ENCODE measurements at places on chromosomes 3 and 15.

GRCh38 chr3:172613845-172614244, 90.6 kb upstream of the TNFSF10 start:
- no peak for DNase-seq

- no peak for DNase-seq
Observed at GRCh38 chr3:138124706-138125355, 7.4 kb downstream of the A4GNT start.

- no peak for DNase-seq
Observed at GRCh38 chr3:51698209-51698608, 8.7 kb upstream of the GRM2 start.

DNA sequence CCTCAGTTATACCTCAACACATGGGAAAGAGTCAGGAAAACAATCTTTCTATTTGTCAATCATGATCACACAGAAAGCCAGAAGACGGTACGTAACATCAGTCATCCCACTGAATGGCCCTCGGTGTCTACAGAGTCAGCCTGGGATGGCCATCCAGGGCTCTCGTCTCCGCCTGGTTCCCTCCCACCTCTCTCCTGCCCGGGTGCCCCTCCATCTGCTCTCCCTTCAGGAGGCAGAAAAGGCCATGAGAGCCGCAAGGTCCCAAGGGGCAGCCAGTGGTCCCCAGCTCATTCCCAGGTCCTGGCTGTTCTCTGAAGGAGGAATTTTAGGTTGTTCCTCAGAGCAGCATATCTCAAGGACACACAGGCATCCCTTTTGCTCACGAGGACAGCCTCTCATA, 4.4 kb upstream of the LRRC15 start:
- DNase-seq: no peak

DNA sequence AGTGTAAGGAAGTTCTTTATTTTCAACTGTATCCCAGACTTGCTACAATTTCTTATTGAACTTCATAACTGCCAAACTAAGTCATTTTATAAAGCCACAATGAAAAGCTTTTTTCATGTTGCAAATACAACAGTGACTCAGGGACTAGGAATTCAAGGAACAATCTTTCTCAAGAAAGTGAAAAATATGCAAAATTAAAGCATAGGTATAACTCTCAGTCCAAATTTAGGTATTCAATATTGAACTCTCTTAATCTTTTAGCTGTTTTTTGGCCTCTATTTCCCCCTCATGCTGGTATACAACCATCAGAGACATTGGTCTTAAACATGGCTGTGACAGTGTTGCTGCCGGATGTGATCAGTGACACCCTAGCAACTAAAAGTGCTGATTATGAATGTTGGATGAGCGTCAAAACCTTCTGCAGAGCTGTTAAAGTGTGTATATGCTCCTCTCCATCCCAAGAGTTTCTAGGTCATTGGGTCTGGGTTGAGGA, 476.9 kb downstream of the ZNF385D start:
- DNase-seq: no peak

DNA sequence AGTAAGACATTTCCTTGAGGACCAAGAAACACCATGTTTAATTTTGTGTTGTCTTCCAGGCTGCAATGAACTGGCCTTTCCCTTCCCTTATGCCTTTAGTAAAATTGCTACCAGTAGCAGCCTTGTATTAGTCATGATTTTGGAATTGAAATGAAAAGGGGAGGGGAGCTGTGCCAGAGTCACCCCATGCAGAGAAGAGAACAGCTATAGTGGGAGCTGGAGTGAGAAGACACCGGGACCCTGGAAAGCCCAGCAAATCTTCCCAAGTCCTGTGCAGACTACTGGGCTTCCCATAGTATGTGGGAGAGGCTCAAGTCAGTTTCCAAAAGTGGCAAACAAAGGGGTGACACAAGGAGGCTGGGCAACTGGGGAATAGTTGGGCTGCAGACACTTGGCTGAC, 178.5 kb downstream of the NR1D2 start:
- DNase-seq: no peak

GRCh38 chr3:48543271-48543866, 13.2 kb downstream of the PFKFB4 start:
- no peak for DNase-seq

GRCh38 chr3:62824965-62825592, 50.1 kb downstream of the CADPS start:
- DNase-seq: no peak

- DNase-seq: no peak
Observed at GRCh38 chr3:172530101-172530561, 6.9 kb upstream of the TNFSF10 start.

- DNase-seq: no peak
Observed at GRCh38 chr3:112092496-112093179, 6.4 kb downstream of the C3orf52 start.

DNA sequence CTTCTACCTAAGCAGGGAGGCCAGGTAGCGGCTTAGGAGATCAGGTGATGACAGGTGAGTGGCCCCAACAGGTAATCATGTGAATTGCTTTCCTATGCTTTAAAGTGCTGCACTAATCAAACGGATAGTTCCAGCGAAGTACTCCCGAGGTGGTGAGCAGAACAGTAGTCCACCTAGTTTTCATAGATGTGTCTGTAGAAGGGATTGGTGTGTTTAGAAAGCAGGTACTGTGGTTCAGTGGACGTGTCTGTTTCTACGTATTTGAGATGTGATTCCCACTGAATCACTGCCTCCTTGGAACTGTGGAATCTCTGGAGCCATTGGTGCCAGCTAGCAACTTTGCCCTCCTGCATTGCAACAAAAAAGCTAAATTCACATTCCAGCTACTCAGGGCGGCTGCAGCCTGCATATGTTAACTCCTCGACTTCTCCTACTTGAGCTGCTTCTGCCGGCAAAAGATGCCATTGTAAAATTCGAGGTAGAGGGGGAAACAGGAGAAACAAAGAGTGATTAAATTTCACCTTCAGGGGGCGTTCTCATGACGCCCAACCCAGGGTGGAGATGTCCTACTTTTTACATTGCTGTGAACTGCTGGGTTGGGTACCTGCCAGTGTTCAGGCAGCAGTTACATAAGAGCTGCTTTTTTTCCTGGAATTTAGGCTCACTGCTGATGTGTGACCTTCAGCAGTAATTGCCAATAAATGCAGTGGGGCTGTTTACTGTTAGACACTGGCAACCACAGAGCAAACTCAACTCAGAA, 227.3 kb downstream of the ITPR1 start:
- DNase-seq: no peak

DNA sequence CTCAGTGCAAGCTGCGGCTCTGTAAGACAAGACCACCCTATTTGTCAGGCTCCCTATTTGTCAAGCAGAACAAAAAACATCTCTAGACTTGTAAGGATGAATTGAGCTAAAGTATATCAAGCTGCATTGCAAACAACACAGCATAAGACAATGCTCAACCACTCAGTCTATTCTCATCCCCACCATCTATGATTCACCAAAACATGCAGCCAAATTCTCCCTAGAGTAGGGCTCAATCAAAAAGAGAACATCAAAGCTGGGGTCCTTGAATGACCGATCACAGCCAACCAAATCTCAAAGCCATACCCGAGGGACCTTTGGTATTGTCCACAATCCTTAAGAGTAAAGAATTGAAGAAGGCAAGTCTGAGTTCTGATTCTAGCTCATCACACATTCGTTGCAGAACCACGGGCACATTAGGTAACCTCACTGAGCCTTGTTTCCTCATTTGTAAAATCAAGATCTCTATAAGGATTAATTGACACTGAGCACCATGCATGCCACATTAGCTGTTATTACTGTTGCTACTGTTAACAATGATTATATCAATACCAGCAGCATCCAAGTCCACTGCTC, 31.2 kb downstream of the RFTN1 start:
- DNase-seq: no peak

- peak; percentile 10 for DNase-seq
Observed at GRCh38 chr3:71129611-71130431, 453.7 kb downstream of the FOXP1 start.

GRCh38 chr3:12954891-12955650, 113.7 kb upstream of the RPL32 start:
- DNase-seq: peak; percentile 72

- DNase-seq: no peak
Observed at GRCh38 chr3:125262161-125262560, 49.6 kb upstream of the SLC12A8 start.

- DNase-seq: no peak
Observed at GRCh38 chr15:48976444-48977088, 12.8 kb upstream of the SHC4 start.

GRCh38 chr3:11392860-11393114, 120.6 kb downstream of the ATG7 start:
- DNase-seq: no peak

GRCh38 chr3:61177450-61177849, 73.8 kb downstream of the FHIT start:
- no peak for DNase-seq

GRCh38 chr15:59349680-59350420, 22.8 kb downstream of the MYO1E start:
- no peak for DNase-seq

DNA sequence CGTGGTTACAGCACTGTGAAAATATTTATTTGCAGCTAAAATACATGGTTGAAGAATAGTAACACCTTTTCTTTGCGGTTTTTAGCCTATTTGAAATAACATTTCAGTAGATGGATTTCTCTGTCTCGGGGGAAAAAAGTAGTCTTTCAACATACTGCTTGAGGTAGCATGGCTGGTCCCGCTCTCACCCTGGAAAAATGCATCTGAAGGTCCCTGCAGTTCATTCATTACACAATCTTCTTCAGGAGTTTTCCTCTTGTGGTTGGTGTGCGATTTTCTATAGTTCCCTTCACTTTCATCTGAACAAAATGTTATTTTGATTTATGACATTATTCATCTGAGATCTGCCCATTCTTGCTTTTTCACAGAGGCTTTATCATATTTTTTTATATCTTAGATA, 75.9 kb downstream of the STRIT1 start:
- no peak for DNase-seq

DNA sequence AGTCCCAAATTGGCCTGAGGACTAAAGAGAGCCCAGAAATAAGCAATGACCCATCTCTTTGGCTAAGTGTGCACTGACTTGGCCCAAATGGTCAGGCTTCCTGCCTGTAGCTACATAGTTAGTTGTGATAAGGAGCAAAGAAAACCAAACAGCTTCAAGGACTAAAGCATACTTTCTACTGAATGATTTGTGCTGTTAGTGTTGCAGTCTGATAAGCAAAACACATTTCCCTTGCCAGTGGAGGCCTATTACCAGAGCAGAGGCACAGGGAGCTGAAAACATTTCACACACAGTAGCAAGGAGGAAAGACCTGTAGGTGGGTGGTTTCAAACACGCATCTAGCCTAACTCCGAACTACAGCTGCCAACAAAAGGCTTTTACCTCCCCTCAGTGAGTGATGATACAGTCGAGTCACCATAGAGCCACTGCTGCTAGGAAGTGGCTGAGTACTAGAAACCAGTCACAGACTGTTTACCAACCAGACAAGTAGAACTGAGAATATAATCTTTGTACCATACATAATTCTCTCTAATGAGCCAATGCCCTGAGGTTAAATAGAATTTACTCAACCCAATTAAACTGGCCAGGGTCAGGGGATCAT, 222.3 kb upstream of the THBS1 start:
- no peak for DNase-seq

- no peak for DNase-seq
Observed at GRCh38 chr3:155863072-155863784, 7.2 kb upstream of the GMPS start.

GRCh38 chr3:129936757-129937156, 37.8 kb upstream of the TRH start:
- DNase-seq: peak; percentile 38

GRCh38 chr3:197700095-197700494, 36.6 kb downstream of the RUBCN start:
- no peak for DNase-seq

DNA sequence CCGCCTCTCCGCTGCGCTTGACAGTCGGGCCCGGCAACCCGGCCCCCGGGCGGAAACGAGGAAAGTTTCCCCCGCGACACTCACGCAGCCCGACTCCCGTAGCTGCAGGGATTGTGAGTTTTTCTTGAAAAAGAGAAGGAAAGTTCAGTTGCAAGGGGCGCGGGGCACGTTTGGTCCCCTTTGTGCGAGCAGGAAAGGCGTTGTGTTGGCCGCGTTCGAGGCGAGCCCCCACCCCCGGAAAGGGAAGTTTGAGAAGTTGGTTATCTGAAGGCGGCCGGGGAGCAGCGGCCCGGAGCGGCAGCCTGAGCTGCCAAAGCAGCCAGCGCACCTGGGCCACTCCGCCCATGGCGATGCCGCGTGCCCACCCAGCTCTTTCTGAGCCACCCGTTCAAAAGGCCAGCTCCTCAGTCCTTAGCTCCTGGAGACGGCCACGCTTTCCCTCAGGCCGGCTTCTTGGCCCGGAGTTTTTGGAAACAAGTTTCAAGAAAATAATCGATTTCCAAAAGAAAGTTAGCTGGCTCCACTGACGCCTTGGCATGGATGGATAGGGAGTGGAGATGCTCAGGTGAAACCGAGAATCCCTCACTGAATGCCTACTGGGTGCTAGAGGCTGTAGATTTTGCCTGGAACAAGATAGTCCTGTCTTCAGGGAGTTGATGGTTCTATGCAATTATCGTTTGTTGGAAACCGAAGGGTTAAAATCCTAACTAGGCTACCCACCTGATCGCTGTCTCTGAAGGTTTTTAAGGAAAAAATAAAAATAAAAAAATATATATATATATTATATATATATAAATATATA, 832 bp downstream of the TGFBR2 start:
- no peak for DNase-seq

DNA sequence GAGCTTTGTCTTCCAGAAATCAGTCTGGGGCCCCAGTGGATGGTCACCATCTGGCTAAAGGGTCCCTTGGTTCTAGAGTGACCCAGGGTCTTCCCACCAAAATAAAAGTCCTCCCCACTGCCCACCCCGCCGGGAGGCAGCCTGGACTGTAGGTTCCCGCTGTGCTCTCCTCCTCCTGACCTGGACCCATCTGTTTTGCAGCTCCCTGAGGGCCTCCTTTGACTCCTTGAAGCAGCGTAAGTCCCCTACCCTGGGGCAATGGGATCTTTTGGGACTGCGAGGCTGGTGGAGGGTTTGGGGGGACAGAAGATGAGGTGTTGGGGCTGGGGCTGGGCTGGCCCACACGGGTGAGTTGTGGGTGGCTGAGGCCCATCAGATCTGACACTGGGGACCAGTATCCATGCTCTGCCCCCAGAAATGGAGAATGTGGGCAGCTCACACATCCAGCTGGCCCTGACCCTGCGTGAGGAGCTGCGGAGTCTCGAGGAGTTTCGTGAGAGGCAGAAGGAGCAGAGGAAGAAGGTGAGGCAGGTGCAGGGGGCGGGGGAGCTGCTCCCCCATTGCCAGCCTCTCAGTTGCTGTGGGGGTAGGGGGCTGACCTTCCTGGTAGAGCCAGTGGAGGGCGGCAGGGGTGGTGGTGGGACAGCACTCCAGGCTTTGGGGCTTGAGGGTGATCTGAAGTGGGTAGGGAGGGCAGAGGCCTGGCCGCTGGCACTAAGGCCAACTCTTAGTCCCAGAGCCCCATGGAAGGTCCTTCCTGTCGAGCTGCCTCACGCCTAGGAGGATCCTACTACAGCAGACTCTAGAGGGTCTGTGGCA, 30.4 kb downstream of the PSTPIP1 start:
- no peak for DNase-seq

Data from NCI-H345 (cell line).